Heart right ventricle (tissue), 16 donors: ENCODE measurements at places on chromosomes 3 and 15. TPM values are rescaled to one million over a fixed set of nuclear protein-coding genes. Genes with fewer than 3 reads are reported as not detected.

DNA sequence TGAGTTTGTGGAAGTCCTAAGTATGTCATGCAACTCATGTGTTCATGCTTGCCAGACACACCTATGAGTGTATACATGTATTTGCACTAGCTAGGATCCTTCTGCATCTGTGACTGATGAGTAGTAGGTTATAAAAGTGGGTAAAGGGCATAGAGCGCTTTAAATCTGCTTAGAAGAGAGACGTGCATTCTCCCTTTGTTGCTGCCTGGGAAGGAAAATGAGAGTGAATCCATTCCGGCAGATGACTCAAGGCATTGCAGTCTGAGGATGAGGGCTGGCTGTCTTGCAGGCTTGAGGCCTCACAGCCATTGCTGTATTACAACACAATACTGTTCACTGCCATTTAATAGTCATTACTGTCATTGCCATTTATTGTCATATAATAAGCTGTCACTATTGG, 120.8 kb upstream of the UMPS start:
- DNase-seq = no peak

- no peak for DNase-seq
Measured at GRCh38 chr3:34268032-34268709, 469.7 kb downstream of the PDCD6IP start.

CLDN16 gene
- total RNA-seq = not detected

DNA sequence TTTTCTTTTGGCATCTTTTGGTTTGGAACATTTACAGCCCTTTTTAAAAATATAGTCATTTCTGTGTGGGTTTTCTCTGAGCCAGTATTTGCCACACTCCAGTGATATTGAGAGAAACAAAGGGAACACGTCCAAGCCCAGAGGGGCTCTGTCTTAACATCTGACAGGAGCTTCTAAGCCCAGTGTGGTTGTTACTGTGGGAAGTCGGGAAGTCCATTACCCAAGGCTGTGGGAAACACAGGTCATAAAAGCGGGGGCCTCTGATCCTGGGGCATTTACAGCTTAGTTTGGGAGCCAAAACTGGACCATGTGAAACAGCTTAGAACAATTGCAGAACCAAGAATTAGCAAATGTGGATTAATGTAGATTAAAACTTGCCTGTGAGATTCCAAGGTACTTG, 123.0 kb downstream of the PTPRG start:
- no peak for DNase-seq

STRIT1 gene
- total RNA-seq = 2.2 TPM

GRCh38 chr3:158434412-158435038, 136.5 kb upstream of the MLF1 start:
- no peak for DNase-seq

DNA sequence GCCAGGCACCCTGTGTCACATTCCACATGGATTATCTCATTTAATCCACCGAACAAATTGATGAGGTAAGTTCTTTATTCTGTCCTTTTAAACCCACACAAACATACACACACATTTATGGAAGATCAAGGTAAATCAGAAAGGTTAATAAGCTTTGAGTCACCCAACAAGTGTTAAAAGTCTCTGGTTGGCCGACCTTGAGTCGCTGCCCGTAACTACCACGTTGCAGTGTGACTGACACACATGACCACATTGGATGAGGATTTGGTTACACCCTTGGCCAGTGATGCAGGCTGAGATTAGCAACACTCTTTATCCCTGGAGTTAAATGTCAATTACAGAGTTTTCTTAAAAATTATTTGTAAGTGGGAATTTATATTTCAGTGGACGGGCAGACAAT, 19.2 kb downstream of the FOXP1 start:
- DNase-seq = no peak

GRCh38 chr3:78988324-78988723, 779.5 kb downstream of the ROBO1 start:
- DNase-seq = no peak

- no peak for DNase-seq
Measured at GRCh38 chr3:69970827-69971226, 28.7 kb upstream of the SAMMSON start.

GRCh38 chr3:59753808-59754450, 704.1 kb upstream of the CFAP20DC start:
- no peak for DNase-seq

LINGO1 gene
- 0.85 TPM for total RNA-seq

GRCh38 chr3:45746777-45747622, 49.3 kb downstream of the SLC6A20 start:
- DNase-seq = no peak

DNA sequence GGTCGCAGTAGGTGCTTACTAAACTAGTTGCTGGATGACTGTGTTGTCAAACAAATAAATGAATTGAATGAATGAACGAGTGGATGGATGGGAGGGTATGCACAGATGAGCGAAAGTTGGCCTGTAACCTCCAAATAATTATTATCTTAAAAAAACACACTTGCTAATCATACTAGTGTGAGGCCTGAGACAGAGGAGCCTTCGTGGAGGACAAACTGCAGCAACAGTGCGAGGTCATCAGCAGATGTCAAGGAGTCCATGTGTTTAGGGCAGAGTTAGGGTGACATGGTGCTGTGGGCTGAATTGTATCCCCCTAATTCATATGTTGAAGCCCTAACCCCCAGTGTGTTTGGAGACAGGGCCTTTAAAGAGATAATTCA, 24.4 kb downstream of the CORO2B start:
- no peak for DNase-seq

DNA sequence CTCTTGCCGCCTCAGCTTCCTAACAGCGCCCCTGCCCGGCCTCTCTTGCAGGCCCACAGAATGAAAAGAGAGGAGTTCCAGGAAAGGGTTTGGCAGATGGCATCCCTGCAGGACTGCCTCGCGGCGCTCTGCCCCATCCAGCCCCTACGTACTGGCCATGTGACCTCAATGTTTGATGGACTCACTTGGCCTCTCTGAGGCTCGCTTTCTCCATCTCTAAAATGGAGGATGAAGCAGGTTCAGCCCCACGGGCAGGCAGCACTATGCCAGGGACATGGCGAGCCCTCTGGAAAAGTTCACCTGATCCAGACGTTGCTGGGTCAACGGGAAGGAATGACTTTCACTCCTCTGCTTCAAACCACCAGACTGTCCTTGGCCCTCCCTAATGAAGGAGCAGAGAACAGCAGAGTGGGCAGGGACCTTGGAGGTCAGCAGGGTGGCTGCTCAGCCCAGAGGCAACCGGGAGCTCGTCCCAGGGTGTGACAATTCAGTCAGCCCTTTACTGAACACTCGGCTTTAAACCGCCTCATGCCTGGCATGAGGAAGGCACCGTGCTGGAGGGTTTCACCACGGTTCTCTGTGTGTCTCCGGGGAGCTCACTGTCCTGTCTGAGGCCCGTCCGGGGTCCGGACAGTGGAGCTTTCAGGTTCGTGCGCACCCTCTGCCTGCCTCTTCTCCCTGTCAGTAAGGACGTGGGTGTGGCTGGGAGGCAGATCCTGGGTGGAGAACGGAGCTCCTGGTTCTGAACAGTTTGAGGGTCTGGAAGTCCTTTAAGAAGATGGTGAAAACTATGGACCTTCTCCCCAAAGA, 101.3 kb downstream of the LINGO1 start:
- DNase-seq = no peak

GPR15 gene
- total RNA-seq = not detected

- no peak for DNase-seq
Measured at GRCh38 chr3:30440880-30441279, 165.5 kb upstream of the TGFBR2 start.

ADGRG7 gene
- total RNA-seq = not detected

GRCh38 chr3:197463279-197463678, 92.5 kb downstream of the BDH1 start:
- no peak for DNase-seq

MINAR1 gene
- total RNA-seq = 0.28 TPM

DNA sequence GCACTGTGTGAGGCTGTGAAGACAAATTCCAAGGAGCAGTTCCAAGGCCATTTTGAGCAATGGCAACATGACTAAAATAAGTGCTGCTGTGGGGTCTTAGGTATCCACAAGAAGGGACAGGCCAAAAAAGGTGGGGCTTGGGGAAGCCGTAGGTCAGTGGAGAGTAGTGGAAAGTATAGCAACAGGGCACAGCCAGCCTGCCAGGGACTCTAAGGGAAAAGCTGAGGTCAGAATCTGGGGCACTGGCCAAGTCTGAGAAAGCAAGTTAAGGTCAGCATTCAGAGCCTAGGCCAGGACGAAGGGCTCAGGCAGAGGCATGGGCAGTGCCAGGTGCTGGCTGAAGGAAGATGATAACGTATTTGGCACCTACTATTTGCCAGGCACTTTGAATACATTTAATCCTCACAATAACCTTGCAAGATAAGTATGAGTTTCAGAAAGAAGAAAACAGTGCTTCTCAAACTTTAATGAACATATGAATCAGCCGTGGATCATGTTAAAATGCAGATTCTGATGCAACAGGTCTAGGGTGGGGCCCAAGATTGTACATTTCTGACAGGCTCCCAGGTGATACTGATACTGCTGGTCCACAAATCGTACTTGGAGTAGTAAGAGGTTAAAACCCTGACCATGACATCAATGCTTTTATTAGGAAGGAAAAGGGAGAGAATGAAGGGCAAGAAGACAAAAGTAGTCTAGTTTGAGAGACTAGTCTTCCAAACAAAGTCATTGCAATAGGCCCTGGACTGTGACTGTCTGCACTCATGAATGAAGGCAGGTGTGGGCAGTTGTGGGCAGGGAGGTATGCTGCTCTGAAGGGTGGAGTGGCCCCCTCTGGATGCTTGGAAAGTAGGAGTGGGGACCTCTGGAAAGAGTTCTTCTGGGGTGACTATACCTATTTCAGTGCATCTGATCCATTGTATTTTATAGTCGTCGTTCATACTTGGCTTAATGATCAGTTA, 106.3 kb upstream of the ANKRD28 start:
- peak; percentile 73 for DNase-seq

DLEC1 gene
- total RNA-seq = not detected

DNA sequence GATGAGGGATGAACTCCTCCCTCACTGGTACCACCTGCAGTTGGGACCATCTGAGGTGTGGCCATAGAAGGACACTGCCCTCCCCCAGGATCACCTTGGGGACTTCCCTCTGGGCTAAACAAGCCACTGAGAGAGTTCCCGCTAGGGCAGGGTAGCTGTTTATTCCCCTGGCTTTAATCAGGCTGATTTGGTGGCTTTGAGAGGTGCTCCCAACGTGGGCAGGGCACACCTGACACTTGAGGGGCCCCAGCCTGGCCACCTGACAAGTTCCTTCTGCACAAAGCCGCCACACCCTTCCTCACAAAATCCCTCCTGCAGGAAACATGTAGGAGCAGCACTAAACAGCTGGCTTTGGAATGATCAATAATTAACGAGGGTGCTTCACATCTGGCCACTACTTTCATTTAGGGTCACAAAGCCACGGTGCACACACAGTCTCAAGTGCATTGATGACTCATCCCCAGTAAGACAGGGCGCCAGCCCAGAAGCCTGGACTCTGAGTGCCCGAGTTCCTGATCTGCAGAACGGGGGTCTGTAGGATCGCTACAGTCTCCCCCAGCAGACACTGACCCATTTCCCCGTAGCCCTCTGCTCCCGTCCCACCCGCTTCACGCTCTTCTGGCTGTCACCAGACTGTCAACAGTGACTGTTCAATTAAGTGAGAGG, 75.1 kb downstream of the ATP10A start:
- no peak for DNase-seq

PDZRN3 gene
- 65.7 TPM for total RNA-seq

CHRNA3 gene
- 0.45 TPM for total RNA-seq

BNC1 gene
- 0.06 TPM for total RNA-seq

ENTPD3 gene
- 0.64 TPM for total RNA-seq

- no peak for DNase-seq
Measured at GRCh38 chr3:138456961-138457862, 22.8 kb downstream of the ESYT3 start.

DNA sequence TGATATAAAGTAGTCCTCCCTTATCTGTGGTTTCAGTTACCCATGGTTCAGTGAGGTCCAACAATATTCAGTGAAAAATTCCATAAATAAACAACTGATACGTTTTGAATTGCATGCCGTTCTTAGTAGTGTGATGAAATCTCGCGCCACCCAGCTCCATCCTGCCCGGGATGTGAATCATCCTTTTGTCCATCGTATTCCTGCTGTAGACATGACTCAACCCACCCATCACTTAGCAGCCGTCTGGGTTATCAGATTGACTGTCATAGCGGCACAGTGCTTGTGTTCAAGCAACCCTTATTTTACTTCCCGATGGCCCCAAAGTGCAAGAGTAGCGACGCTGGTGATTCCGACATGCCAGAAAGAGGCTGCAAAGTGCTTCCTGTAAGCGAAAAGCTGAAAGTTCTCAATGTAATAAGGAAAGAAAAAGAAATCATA, 48.0 kb upstream of the MEX3B start:
- DNase-seq = no peak

DNA sequence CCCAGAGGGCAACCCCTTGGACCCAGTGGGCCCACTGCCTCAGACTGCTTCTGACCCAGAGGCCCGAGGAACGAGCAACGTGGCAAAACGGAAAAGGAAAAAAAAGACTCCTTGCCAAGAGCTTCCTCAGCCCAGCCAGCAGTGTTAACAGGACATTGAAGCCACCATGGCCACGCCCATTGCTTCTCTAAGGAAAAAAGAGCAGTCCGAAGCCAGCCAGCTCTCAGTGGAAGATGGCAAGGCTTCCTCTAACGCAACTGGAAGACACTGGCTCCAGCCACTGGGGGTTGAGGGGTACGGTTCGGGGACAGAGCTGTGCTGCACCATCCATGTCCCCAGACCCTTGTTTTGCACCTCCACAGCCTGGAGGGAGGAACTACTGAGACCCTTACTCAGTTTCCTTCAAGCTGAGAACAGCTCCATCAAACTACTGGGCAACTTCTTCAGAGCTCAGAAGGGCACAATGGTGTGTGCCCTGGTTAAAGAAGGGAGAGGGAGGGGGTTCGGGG, 10.7 kb downstream of the BMF start:
- DNase-seq = peak; percentile 57

CYP8B1 gene
- not detected for total RNA-seq

GRCh38 chr3:128617270-128617556, 33.4 kb downstream of the RPN1 start:
- no peak for DNase-seq

DNA sequence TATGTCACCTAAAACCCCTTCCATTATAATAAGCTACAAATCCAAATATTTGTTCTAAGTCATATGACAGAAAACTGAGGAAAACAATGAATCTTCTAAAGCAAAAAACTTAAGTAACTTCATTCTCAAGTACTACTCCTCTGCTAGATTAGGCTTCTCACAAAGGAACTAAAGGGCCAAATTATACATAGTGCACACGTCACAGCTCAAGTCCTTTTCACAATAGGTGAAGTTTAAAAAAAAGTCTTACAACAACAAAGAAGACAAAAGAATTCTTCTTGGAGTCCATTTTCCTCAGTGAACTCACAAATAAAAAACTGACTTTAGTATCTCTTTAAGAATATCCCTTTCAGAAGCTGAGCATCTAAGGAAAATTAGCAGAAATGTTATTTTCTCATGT, 479.9 kb downstream of the MAGI1 start:
- no peak for DNase-seq

RARRES1 gene
- total RNA-seq = 38.2 TPM

CLDN18 gene
- not detected for total RNA-seq

DNA sequence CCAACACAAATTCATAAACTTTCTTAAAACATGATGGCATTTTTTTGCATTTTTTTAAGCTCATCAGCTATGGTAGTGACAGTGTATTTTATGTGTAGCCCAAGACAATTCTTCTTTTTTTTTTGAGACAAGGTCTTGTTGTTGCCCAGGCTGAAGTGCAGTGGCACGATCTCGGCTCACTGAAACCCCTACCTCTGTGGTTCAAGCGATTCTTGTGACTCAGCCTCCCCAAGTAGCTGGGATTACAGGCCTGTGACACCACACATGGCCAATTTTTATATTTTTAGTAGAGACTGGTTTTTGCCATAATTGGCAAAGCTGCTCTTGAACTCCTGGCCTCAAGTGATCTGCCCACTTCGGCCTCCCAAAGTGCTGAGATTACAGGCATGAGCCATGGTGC, 17.3 kb upstream of the USP50 start:
- no peak for DNase-seq
